ENCODE measurements at places on chromosomes 6 and 20.

GRCh38 chr6:96675597-96675996 is 112.7 kb downstream of the FHL5 start:
- no peak for DNase-seq

DNA sequence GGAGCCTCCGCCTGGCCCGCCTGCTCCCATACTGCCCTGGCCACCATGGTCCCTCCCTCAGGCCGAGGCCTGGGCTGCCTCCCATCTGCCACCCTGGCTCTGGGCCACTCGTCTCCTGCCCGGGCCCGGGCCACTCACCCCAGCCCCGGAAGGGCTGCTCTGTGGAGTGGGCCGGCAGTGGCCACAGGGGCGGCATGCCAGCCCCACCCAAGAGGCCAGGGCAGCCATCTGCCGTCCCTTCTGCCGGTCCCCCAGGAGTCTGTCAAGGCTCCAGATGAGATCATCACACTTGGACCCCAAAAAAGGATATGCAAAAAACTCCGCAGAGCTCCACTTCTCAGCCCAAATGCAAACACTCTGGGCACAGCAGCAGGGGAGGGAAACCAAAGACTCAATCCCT is 23.8 kb upstream of the TLDC2 start:
- no peak for DNase-seq

DNA sequence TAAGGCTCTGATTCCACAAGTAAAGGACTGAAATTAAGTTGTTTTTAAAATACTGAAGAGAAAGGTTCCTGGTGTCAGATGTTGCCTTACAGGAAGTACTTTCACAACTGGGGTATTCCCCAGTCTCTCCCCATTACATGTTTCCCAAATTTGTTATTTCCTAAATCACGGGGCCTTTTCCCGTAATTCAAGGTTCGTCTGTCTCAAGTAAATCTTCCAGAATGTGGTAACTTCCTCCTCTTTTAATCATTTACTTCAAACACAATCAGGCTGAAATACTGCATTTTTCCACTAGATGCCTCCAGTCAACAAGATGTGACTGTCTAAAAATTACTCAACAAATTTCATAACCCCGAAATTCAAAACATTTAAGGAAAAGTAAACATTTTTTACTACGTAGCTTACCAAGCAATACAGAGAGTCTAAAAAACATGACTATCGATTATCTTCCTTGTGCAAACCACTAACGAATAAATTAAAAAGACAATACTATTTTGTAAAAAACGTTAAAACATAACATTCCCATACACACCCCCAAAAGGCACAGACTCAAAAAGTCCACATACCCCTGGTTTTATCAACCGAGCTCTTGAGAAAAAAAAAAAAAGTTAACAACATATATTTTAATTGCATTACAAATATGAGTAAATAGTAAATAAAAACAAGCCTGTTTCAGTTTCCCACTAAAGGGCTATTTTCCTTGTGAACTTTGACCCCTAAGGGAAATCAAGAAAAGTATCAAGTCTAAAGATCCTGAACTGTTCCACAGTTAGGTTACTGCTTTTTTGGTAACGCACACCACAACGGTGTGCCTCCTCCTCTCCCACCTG is 1.7 kb downstream of the SOD2 start:
- DNase-seq = peak; percentile 51

- no peak for DNase-seq
Observed at GRCh38 chr6:131744432-131745287, 33.8 kb upstream of the CTAGE9 start.

GRCh38 chr6:160065200-160065599 is 56.4 kb upstream of the SLC22A1 start:
- no peak for DNase-seq

- DNase-seq = peak; percentile 12
Observed at GRCh38 chr6:154112181-154112809, 73.3 kb downstream of the OPRM1 start.
